Effector memory CD8-positive, alpha-beta T cell (primary cell): ENCODE measurements at places on chromosomes 6 and 20.

GRCh38 chr20:58584051-58584824 lies 66.8 kb upstream of the STX16 start:
- no peak for DNase-seq

DNA sequence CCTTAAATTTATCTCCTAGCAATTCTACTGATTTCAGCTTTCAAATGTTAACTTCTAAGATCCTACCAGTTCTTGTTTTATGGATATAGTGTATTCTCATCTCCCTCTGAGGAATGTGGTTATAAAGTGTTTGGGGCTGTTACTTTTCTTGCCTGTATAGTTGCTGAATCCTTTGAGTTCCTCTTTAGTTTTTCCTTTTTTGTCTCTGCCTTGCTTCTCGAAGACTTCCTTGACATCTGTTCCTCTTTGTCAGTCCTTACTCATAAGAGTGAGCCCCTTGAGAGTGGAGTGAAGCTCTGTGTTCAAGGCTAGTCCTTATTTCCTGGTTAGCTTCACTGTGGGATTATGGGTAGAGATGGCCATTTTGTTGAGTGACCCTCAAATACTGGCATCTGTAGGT lies 84.6 kb downstream of the ELOVL4 start:
- DNase-seq = no peak

DNA sequence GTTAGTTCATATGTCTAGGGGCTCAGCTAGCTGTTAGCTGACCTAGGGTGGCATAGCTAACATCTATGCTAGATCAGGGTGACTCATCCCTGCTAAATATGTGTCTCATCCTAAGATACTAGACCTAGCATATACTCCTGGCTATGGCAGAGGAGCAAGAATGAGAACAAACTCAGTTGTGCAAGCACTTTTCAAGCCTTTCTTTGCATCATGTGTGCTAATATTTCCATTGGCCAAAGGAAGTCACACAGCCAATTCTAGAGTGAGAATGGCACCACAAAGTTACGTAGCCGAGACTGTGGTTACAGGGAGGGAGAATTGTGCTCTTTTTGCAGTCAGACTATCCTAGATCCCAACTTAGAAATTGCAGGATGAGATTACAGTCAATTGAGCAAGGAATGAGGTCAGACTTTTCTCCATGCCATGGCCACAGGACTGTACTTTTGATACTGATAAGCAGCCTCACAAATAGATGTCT lies 78.7 kb downstream of the PLCB4 start:
- no peak for DNase-seq

- DNase-seq = no peak
These were observed 16.8 kb downstream of the CEP250 start for GRCh38 chr20:35472209-35472608.

- DNase-seq = no peak
These were observed 66.6 kb downstream of the NHLRC1 start for GRCh38 chr6:18055714-18056382.

DNA sequence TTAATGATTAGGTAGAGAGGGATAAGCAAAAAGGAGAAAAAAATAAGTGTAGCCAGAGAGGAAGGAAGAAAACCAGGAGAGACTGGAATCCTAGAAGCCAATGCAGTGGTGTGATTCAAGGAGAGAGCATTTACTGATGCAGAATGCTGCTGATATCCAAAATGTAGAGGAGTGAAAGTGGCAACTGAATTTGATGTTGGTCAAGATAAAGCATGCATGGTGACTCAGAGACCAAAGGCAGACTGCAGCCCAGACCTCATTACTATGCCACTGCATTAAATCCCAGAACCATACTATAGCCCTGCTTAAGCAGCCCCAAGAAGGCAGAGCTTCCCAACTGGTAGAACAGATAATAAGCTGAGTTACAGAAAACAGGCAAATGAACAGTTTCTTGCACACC lies 15.8 kb downstream of the KLHL32 start:
- no peak for DNase-seq

DNA sequence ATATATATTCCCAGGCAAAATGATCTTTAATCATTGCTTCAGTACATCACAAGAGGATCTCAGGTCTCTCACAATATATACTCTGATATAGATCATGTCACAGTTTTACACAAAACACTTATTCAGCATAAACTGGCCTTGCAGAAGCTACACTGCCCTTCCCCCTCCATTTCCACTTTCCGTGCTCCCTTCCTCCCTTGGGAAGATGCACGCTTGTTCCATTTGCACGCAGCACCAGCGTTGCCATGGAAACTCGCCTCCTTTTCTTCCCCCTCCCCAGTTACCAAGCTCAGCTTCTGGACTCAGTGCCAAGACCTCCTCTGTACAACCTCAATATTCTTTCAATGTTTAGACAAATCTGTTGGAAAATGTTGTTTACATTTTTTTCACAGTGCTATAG lies 154.6 kb downstream of the RFPL4B start:
- DNase-seq = no peak

GRCh38 chr6:34028691-34029360 lies 117.1 kb downstream of the GRM4 start:
- DNase-seq = no peak

GRCh38 chr6:72816022-72816421 lies 194.2 kb downstream of the KCNQ5 start:
- no peak for DNase-seq

GRCh38 chr20:22905658-22906057 lies 129.5 kb upstream of the SSTR4 start:
- DNase-seq = no peak

GRCh38 chr6:89122625-89123024 lies 4.8 kb upstream of the SRSF12 start:
- no peak for DNase-seq

- DNase-seq = no peak
These were observed 793 bp upstream of the TRIM40 start for GRCh38 chr6:30135147-30135546.
